ENCODE measurements at places on chromosomes 16 and 17. TPM values are rescaled to one million over a fixed set of nuclear protein-coding genes. Genes with fewer than 3 reads are reported as not detected.

The CPSF4L gene
- total RNA-seq = not detected

The WFDC1 gene
- total RNA-seq = 5.0 TPM

The TBC1D28 gene
- total RNA-seq = not detected

The TPPP3 gene
- 0.54 TPM for total RNA-seq

The CMC2 gene
- total RNA-seq = 57.0 TPM

The KRT9 gene
- total RNA-seq = not detected

The UNC13D gene
- total RNA-seq = under 0.01 TPM

The MYH4 gene
- not detected for total RNA-seq

The STAT3 gene
- total RNA-seq = 61.9 TPM

The KRTAP9-2 gene
- total RNA-seq = not detected

The KRT13 gene
- 0.18 TPM for total RNA-seq

The ZNF319 gene
- total RNA-seq = 0.83 TPM

The PYDC1 gene
- total RNA-seq = not detected

The NPTX1 gene
- 23.3 TPM for total RNA-seq

The DBNDD1 gene
- 3.1 TPM for total RNA-seq

The CDK5R1 gene
- total RNA-seq = 0.36 TPM

The PITPNC1 gene
- total RNA-seq = 4.1 TPM

The NOMO2 gene
- total RNA-seq = 103 TPM

The KRTAP1-1 gene
- 0.83 TPM for total RNA-seq

The CALCOCO2 gene
- 53.4 TPM for total RNA-seq

The GOSR1 gene
- total RNA-seq = 64.7 TPM

The BLMH gene
- total RNA-seq = 27.2 TPM

The TPSAB1 gene
- total RNA-seq = not detected

The EVPLL gene
- not detected for total RNA-seq

The KIF19 gene
- total RNA-seq = not detected

The GAS2L2 gene
- total RNA-seq = not detected

The ABCA9 gene
- total RNA-seq = under 0.01 TPM

The RNF40 gene
- 63.9 TPM for total RNA-seq

The ZP2 gene
- not detected for total RNA-seq

The KCNJ18 gene
- not detected for total RNA-seq

The SPNS3 gene
- not detected for total RNA-seq

The MYCBPAP gene
- total RNA-seq = under 0.01 TPM

The BAHCC1 gene
- 0.83 TPM for total RNA-seq
